ENCODE measurements at places on chromosomes 7 and 10.

DNA sequence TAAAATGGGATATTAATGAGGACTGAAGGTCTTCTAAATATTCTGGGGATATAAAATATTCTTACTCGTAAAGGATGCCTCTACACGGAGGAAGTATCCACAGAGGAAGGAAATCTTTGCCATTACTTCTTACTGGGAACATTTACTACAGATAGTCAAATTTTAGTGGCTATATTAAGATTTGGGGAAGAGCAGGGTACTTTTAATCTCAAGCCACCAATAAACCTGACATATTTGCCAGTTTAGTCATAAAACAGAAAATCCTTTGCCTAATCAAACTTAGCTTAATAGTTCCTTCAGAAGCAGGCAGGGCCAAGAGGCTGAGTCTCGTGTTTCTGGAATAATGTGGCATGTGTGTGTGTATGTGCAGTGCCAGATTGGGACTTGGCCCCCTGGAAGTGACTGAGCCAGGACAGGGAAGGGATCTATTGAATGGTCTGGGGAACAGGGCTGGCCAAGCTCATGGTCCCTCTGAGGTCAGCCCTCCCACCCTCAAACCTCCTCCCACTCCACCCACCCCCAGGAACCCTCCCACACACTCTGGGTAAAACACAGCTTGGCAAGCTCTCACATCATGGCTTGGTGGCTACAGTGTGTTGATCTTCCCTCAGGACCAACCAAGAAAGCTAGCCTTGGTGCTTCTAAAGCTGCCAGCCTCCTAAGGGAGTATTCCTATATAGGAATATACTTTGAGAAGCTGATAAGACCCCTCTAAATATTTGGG is 1.6 kb upstream of the PIK3CG start:
- DNase-seq, result no peak

- no peak for DNase-seq
Measured at GRCh38 chr7:45525057-45525456, 49.1 kb upstream of the ADCY1 start.

DNA sequence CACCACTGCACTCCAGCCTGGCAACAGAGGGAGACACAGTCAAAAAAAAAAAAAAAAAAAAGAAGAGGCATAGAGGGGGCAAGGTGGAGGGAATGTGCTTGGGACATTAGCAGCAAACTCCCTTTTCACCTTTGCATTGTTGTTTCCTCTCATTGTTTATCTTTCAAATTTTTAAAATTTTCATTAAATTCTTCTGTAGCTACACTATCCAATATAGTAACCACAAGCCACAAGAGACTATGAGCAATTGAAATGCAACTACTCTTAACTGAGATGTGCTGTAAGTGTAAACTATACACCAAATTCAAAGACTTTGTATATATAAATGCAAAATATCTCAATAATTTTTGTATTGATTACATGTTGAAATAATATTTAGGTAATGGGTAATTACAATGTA is 43.4 kb downstream of the EBLN1 start:
- DNase-seq, result no peak

- no peak for DNase-seq
Measured at GRCh38 chr7:130458257-130458656, 17.4 kb upstream of the CEP41 start.
